Lung microvascular endothelial cell (primary cell): ENCODE measurements at places on chromosomes 2 and 18. TPM values are rescaled to one million over a fixed set of nuclear protein-coding genes. Genes with fewer than 3 reads are reported as not detected.

DNA sequence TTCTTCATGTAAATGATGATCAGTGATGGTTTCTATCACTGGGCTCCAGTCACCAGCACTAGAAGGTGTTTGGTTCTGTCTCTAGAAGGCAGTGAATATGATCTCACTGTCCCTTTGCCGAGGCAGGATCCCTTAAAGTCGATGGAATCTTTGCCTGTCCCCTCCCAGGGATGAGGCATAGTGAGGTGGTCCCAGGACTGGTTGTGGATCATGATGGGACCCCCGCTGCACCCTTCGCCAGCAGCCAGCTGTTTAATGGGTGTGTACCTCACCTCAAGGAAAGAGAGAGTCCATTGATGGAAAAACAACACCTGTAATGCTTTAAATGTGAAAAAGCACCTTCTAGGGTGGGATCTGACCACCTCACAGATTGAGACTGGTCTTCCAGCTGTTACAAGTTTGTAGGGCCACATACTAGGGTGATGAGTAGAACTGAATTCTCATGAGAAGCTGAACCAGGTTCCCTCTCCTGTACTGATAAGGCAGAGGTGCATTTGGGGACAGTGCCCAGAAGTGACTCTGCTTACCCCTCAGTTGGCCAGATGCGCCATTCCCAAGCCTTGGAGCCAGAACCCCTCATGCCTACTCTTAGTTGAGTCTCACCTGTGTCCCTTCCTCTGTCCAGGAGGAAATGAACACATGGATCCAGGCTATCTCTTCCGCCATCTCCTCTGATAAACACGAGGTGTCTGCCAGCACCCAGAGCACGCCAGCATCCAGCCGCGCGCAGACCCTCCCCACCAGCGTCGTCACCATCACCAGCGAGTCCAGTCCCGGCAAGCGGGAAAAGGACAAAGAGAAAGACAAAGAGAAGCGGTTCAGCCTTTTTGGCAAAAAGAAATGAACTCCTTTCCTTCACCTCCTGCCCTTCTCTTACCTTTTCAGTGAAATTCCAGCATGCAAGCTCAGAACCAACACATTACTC, 55.5 kb upstream of the EML6 start:
- no peak for DNase-seq

DNA sequence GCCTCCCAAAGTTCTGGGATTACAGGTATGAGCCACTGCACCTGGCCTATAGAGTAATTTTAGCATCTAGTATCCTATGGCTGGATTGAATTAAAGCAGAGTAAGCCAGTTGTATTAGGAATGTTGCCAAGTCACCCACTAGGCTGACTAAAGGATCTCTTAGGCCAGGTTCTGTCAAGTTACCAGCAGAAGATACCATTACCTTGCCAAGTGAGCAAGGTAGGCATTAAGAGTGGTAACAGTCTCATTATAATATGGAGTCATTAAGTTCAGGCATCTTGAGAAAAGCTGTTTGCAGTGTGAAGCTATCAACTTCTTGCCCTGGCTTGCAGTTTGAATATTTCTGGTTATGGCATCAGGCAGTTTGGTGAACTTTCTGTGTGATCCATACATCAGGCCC, 37.0 kb upstream of the MTCL1 start:
- no peak for DNase-seq

GRCh38 chr2:191321861-191322662, 76.9 kb downstream of the MYO1B start:
- DNase-seq = peak; percentile 19

UGT1A5 gene
- total RNA-seq = not detected in 2 replicates
